Stimulated activated CD8-positive, alpha-beta memory T cell treated with anti-CD3 and anti-CD28 coated beads, Interleukin-15, amount 100 ng/mL, for 24 hours (primary cell): ENCODE measurements at places on chromosomes 4 and X.

- DNase-seq = no peak
These were observed 41.9 kb downstream of the ARHGEF38 start for GRCh38 chr4:105594099-105595010.

GRCh38 chr4:101254776-101255175, 92.5 kb downstream of the PPP3CA start:
- no peak for DNase-seq

DNA sequence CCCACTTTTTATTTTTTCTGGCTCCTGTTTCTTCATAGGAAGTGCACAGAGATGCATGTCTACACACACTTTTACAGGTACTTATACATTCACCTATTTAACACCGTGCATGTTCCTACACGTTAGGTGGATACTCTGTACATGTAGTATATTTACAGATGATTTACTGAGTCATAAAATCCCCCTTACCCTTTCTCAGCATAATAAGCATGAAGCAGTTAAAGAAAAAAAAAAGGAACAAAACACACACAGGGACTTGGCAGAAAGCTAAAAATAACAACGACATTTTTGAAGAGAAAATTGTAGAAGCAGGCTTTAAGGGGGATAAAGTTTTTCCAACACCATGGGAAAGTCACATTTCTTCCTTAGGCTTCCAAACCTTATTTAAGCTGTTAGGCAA, 96.4 kb upstream of the IQCM start:
- no peak for DNase-seq

DNA sequence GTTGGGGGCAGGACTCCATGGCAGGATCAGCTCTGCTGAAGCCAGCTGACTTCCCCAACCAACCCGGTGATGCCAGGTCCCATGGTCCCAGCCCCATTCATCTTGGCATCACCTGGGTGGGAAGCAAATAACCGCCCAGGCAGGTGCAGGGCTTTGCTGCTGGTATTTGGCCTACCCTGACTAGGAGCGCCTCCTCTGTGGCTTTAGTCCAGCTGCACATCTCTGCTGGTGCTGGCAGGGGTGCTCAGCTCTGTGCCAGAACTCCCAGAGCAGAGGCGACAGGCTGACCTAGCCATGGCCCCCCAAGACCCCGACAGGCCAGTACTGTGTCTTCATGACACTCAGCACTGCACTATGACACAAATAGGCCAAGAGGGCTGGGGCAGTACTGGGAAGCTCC, 64.4 kb downstream of the STARD8 start:
- DNase-seq = no peak
